ENCODE measurements at places on chromosomes 3 and 15.

- no peak for DNase-seq
Observed at GRCh38 chr15:58447271-58448010, 15.7 kb downstream of the LIPC start.

GRCh38 chr15:29382862-29383261 lies 113.2 kb upstream of the NSMCE3 start:
- no peak for DNase-seq

DNA sequence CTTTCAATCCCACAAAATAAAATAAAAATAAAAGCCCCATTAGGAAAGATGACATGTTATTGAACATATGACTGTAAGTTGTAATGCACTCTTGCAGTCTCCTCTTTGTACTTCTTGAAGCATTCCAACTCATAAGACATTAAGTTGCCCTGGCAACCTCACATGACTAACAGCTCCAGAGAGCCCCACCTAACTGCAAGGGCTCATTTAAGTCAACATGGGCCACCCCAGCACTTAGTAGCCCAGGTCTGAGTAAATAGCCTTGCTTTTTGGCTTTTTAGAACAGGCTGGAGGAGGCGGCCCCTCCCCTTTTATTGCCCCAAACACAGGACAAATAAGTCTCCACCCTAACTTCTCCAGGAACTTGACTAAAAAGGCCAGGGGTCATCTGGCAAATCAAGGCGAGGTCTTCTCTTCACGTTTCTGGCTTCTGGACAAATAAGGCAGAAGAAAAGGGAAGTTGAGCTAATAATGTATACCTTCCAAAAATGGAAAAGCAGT lies 135.1 kb downstream of the TMCO5A start:
- no peak for DNase-seq

DNA sequence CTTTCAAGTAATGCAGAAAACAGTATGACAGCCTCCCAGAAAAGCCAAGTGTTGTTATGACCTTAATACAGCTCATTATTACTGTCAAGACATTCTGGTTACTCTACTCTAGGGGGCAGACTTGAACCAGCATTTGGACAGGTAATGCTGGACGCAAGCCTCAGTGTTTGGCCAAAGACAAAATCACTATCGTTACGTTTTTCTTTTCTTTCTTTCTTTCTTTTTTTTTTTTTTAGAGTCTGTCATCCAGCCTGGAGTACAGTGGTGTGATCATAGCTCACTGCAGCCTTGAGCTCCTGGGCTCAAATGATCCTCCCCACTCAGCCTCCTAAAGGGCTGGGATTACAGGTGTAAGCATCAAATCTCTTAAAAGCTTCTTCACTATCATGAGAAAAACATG lies 29.4 kb upstream of the TMEM45A start:
- peak; percentile 6 for DNase-seq

GRCh38 chr15:53472210-53472609 lies 287.3 kb downstream of the WDR72 start:
- no peak for DNase-seq

DNA sequence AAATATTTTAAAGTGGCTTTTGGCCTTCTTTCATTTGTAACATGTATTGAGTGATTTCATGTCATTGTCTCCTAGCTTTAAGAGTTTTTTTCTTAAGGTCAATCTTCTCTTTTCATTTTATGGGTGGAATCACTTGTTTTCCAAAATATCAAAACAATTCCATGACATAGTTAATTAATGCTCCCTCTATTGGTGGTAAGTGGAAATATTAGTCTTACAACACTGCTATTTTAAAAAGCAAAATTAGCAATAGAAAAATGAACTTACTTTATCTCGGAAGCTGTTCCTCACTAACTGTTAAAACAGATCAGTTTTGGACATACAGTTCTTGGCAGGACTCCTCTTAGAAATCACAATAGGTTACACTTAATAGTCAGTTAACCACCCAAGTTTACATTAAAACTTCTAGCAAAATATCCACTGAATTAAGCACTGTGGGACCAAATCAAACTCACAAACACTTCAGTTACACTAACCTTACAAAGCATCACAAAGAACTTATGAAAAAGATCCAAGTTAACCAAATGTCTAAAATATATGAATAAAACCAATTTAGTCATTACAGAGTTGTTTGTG lies 42.4 kb downstream of the TIGIT start:
- no peak for DNase-seq

All from NCI-H526 (cell line).